T-cell (primary cell): ENCODE measurements at places on chromosomes 1 and 21.

DNA sequence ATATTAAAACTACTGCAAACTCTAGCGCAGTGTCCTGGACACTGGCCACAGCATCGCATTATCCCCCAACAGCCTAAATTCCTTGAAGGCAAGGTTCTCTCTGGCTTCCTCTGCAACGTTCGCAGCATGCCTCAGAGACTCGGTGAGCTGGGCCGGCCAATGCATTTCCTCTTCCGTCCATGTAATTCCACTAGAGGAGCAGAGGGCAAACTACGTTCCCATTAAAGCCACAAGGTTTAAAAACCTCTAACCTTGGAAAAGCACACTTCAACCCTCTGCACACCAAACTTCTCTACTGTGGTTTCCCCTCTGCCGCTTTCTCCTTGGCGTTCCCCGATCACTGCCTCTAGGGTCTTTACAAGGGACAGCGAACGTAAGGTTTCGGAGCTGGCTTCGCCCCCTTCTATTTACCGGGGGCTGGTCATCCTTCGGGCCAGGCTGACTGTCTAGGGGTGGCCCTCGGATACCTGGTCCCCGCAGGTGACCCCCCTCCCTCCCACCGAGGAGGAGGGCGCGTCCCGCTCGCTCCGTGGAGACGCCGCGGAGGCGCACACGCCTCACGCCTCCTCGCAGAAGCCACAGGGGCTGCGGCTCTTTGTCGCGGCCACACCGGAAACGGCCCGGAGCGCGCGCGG lies 456 bp upstream of the SMYD2 start:
- no peak for DNase-seq
- H3K4me1 ChIP-seq: peaks cover 25% of the 10 kb centered on the region
- H3K36me3 ChIP-seq: no peaks in the 10 kb centered on the region

GRCh38 chr1:88350648-88351047 lies 333.4 kb upstream of the PKN2 start:
- no peak overlapping the region for H3K27ac ChIP-seq
- DNase-seq: no peak
- H3K36me3 ChIP-seq: no peaks in the 10 kb centered on the region
- no peaks in the 10 kb centered on the region for H3K27me3 ChIP-seq
- no peak overlapping the region for H3K4me3 ChIP-seq

GRCh38 chr1:98323388-98323787 lies 338.1 kb upstream of the SNX7 start:
- H3K4me1 ChIP-seq: peaks cover 7% of the 10 kb centered on the region
- H3K4me3 ChIP-seq: no peak overlapping the region
- H3K27ac ChIP-seq: no peak overlapping the region
- no peaks in the 10 kb centered on the region for H3K36me3 ChIP-seq

DNA sequence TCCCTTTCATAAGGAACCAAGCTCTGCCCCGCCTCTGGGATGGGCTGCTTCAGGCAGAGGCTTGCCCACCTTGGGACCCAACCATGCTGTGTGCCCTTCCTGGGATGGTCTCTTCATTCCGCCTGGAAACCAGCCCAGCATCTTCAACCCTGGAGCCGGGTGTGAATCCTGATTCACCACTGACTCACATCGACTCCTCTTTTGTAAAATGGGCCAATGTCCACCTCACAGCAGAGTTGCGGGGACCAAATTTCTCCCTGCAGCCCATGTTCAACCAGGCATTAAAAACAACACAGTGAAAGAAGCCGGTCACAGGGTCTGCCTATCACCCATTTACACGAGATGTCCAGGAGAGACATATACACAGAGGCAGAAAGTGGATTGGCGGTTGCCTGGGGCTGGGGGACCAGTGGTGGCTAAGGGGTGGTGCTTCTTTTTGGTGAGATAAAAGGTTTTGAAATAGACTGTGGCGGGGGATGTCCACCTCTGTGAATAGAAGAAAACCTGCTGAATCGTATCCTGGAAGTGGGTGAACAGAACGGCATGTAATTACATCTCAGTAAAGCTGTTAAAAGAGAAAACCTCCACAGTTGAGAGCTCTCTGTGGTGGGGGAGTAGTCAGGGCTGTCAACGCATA lies 6.9 kb upstream of the GPR153 start:
- no peak overlapping the region for H3K27ac ChIP-seq
- H3K4me1 ChIP-seq: no peaks in the 10 kb centered on the region
- H3K27me3 ChIP-seq: peaks cover 12% of the 10 kb centered on the region
- no peak overlapping the region for H3K4me3 ChIP-seq

GRCh38 chr21:40546647-40547046 lies 300.3 kb downstream of the DSCAM start:
- no peaks in the 10 kb centered on the region for H3K4me1 ChIP-seq
- DNase-seq: no peak
- no peaks in the 10 kb centered on the region for H3K36me3 ChIP-seq
- H3K27ac ChIP-seq: no peak overlapping the region

DNA sequence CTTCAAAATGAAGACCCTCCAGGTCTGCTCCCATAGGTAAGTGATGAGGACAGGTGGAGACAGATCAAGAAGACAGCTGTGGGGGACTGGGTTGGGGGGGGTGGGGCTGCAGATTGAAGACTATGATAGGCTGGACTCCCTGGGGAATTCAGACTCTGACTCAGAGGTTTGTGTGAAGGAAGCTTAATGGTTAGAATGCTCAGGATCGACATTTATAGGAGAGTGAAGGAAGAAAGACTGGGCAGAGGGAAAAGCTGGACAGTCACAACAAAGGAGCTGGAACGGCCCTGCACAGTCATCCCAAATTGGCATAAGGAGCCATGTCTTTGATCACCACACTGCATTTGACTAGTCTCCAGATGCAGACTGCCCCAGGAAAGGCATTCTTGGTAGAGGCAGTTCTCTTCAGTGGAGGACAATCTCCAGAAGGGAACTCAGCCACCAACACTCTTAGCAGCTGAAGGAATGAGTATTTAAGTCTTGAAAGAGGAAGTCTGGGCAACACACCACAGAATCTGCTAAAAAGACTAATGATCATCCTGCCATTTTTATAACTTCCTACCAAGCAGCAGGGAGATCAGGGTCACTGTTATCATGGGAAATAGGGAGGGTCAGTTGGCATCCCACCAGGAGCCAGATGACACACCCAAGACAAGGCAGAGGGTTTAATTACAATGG lies 120.0 kb upstream of the ZC3H11B start:
- no peaks in the 10 kb centered on the region for H3K36me3 ChIP-seq
- no peaks in the 10 kb centered on the region for H3K4me1 ChIP-seq

DNA sequence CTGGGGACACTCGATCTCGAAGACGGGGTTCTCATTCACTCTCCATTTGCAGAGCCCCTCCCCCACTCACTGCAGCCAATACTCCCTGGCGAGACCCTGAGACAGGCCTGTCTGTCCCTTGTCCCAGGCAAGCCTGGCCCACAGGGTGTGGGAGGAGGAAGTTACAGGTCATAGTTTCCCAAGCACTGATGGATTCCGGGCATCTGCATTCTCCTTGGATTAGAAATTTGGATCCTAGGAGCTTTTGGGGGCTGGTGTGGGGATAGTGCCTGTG lies 11.3 kb downstream of the WNT3A start:
- no peaks in the 10 kb centered on the region for H3K36me3 ChIP-seq
- H3K4me3 ChIP-seq: no peak overlapping the region
- no peak overlapping the region for H3K27ac ChIP-seq
- H3K27me3 ChIP-seq: no peaks in the 10 kb centered on the region
- no peaks in the 10 kb centered on the region for H3K4me1 ChIP-seq
- no peak for DNase-seq

DNA sequence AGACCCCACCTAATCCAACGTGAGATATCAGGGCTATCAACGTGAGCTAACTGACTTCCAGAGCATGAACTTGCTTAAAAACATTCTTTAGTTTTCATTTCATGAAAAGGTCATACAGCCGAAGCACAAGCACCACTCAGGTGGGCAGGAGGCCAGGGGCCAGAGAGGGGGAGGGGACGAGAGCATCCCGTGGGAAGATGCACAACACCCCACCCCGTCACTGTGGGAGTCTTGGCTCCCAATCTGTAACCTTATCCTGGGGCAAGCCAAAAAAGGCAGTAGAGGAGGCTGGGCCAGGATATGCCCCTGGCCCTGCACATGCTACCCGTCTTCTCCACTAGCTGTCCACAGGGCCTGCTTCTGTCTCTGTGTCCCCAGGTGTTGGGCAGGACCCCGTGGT lies 31.4 kb downstream of the SSBP3 start:
- H3K36me3 ChIP-seq: peaks cover 8% of the 10 kb centered on the region
- DNase-seq: no peak
- H3K4me3 ChIP-seq: no peak overlapping the region
- no peaks in the 10 kb centered on the region for H3K27me3 ChIP-seq
- H3K27ac ChIP-seq: no peak overlapping the region
- peaks cover 36% of the 10 kb centered on the region for H3K4me1 ChIP-seq

GRCh38 chr1:157628773-157629172 lies 30.9 kb upstream of the FCRL4 start:
- no peak for DNase-seq
- H3K27me3 ChIP-seq: peaks cover 3% of the 10 kb centered on the region
- no peak overlapping the region for H3K27ac ChIP-seq
- no peak overlapping the region for H3K4me3 ChIP-seq

DNA sequence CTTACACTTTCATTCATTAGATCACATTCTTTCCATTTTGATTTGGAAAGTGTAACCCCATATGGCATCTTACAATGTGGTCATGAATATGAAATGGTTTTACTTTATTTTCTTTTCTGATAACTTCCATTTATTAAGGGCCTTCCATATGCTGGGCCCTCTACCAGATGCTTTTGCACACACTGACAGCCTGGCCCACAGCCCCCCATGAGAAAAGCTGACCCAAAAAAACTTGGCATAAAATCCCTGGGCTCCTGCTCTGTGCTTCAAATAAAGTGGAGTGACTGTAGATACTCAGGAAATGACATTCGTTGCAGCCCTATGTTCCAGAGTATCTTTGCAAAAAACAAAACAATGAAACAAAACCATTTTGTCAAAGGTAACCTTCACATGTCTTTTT lies 48.8 kb downstream of the PRDX6 start:
- H3K27ac ChIP-seq: no peak overlapping the region
- H3K36me3 ChIP-seq: no peaks in the 10 kb centered on the region
- no peak overlapping the region for H3K4me3 ChIP-seq

DNA sequence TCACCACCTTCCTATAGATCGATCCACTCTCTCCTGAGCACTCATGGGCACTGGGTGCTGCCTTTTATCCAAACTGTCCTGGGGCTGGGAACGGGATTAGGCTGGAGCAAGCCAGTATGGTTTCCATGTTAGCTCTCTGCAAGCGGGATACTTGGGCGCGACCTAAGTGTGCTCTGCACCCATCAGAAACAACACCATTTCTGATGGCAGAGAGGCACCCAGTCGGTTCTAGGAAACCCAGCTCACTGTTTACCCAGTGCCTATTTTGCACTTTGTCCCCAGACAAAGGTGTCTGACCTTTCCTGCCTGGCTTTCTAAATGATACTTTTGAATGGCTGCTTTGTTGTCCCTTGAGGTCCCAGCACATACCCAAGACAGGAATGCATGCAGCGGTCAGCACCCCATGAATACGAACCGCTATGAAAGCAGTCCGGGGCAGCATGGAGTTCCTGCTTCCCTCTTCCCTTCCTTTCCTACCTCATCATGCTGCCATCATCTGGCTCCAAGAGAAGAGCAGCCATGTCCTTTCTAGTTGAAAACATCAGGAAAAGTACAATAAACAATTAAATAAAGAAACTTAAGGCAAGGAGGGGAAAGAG lies 83.9 kb downstream of the TRABD2B start:
- H3K27ac ChIP-seq: no peak overlapping the region
- no peaks in the 10 kb centered on the region for H3K36me3 ChIP-seq
- H3K4me1 ChIP-seq: no peaks in the 10 kb centered on the region
- peaks cover 24% of the 10 kb centered on the region for H3K27me3 ChIP-seq
- DNase-seq: no peak

- H3K27ac ChIP-seq: no peak overlapping the region
- peak; percentile 44 for DNase-seq
These were observed 4.6 kb upstream of the CLCA2 start for GRCh38 chr1:86419277-86419903.

DNA sequence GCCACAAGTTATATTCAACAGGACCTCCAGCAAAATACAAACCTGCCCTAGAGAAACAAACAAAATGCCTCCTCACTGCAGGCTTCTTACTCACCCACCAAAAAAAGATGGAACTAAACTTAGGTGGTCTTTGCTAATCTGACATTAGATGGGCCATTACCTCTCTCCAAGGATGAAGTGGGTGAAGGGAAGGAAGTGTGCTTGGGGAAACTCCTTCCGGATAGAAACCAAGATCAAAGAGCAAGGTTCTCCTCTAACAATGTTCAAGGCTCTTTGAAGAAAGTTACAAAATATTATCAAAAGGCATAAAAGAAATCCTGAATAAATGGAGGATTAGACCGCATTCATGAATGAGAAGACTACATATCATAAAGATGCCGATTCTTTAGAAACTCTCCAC lies 187.5 kb downstream of the ADSS2 start:
- H3K4me1 ChIP-seq: no peaks in the 10 kb centered on the region
- H3K36me3 ChIP-seq: no peaks in the 10 kb centered on the region
- H3K4me3 ChIP-seq: no peak overlapping the region

DNA sequence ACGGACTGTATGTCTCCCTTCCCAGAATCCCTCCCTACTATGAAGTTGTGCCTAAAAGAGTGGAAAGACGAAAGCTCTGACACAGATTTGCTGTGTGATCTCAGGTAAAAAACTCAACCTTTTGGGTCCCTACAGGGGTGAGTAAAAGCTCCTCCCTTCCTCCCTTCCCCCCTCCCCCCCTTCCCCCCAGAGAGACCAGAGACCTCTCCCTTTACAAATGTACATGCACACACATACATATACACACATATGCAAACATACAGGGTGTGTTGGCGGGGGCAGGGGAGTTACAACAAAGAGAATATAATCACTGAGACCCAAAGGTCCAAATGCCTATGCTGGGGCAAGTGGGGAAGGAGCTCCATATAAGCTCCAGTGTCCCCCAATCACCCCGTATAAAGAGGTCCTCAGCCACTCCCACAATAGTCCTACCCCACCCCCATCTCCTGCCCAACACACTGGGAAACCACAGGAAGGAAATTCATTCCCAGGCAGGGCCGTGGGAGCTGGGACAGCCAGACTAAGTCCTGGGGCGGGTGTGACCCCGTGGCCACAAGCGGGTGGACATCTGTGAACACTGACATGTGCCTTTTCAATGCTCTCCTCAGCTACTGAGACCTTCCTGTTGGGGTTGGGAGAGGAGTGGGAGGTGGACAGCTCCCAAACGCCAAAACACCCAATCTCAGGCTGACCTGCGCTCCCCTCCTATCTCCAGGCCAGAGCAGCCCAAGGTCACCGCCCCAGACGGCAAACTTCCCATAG lies 2.0 kb downstream of the MEF2D start:
- H3K27ac ChIP-seq: peak overlapping the region; percentile 27
- H3K4me1 ChIP-seq: peaks cover 86% of the 10 kb centered on the region
- H3K27me3 ChIP-seq: no peaks in the 10 kb centered on the region

- H3K4me1 ChIP-seq: no peaks in the 10 kb centered on the region
- no peak overlapping the region for H3K27ac ChIP-seq
- no peak for DNase-seq
- H3K4me3 ChIP-seq: no peak overlapping the region
- no peaks in the 10 kb centered on the region for H3K27me3 ChIP-seq
These were observed 502.3 kb downstream of the NUF2 start for GRCh38 chr1:163824006-163824405.

GRCh38 chr1:202794051-202794740 lies 14.0 kb downstream of the KDM5B start:
- no peak overlapping the region for H3K27ac ChIP-seq
- no peak overlapping the region for H3K4me3 ChIP-seq
- H3K4me1 ChIP-seq: no peaks in the 10 kb centered on the region
- H3K36me3 ChIP-seq: no peaks in the 10 kb centered on the region

GRCh38 chr1:8374812-8375211 lies 56.9 kb downstream of the SLC45A1 start:
- no peak overlapping the region for H3K27ac ChIP-seq
- H3K4me3 ChIP-seq: no peak overlapping the region
- H3K4me1 ChIP-seq: peaks cover 13% of the 10 kb centered on the region
- peaks cover 29% of the 10 kb centered on the region for H3K36me3 ChIP-seq
- DNase-seq: peak; percentile 24

- peaks cover 33% of the 10 kb centered on the region for H3K4me1 ChIP-seq
- DNase-seq: no peak
- no peaks in the 10 kb centered on the region for H3K36me3 ChIP-seq
These were observed 262.1 kb upstream of the SGIP1 start for GRCh38 chr1:66271904-66272254.
